ENCODE measurements at places on chromosomes 4 and X. TPM values are rescaled to one million over a fixed set of nuclear protein-coding genes. Genes with fewer than 3 reads are reported as not detected.

The SH3RF1 gene
- 77.1 TPM for total RNA-seq

The RHOXF2B gene
- not detected for total RNA-seq

The PDZD4 gene
- 1.5 TPM for total RNA-seq

The MXRA5 gene
- 6.6 TPM for total RNA-seq

The CSAG2 gene
- total RNA-seq = not detected

The UGT2A1 gene
- total RNA-seq = not detected

The XIAP gene
- total RNA-seq = 54.9 TPM

The PPA2 gene
- total RNA-seq = 166 TPM

The PNMA6F gene
- total RNA-seq = not detected

The CTAG1B gene
- total RNA-seq = not detected

DNA sequence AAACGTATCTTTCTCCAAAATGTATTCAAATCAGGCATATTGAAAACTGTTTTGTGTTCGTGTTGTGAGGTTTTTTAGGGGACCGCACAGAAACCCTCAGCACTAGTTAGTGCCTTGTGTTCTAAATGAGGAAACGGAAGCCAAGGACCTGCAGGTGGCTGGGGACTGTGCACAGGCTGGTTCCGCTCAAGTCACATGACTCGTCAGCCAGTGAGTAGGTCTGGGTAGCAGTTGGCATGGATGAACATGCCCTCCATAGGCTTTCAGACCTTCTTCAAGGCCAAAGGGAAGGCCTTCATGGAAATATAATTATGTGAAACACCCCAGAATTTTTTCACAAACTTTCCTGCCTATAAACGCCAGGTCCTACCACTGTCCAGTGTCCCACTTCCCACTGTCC, 1.3 kb upstream of the F11 start:
- no peak for DNase-seq

DNA sequence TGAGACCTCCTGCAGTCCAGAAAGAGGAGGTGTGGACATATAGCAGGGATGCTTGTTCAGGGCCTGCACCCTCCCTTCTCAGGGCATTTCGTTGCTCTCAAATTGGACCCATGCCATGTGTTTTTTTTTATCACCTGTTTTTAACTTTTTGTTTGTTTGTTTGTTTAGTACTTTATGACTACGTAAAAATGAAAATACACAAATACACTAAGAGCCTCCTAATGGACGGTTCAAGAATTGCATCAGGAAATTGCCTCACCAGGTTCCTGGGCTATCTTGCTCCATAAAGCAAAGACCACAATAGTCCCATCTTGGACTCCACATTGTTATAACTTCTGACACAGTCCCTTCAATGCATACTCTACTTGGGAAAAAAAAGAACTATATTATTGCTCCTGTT, 1685.9 kb upstream of the TENM3 start:
- no peak for DNase-seq

DNA sequence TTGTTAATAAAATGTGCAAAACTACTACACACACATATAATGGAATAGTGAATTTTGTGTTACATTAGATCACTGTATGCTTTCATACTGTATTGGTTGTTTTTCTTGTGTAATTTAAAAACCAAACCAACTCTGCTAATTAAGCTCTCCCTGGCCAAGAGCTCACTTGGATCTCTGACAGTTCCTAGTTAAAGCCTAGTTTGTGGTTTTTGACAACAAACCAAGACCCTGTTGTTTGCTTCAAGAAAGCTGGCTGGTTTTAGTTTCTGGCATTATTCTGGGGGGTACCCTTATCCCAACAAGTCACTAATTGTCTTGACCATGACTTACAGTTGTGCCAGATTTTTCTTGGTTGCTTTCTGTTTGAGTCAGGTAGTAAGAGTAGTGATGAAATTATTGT, 121.4 kb upstream of the CXorf66 start:
- DNase-seq = no peak

GRCh38 chr4:114115526-114115925, 136.1 kb upstream of the ARSJ start:
- no peak for DNase-seq

DNA sequence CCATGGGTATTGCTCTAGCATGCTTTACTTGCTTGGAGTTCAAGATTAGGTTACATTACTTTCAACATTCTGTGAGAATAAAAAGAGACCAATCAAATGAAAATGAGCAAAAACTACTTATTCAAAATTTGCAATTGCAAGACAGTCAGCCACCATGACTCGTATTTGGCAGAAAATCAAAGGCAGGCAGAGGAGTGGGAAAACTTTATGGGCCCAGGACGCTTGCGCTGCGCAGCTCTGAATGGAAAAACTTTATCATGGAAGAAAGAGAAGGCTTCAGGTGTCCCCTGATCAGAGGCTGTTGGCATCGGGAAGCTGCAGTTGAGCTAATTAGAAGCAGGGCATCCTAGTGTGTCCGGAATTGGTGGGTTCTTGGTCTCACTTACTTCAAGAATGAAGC, 250.6 kb downstream of the USP46 start:
- DNase-seq = no peak

DNA sequence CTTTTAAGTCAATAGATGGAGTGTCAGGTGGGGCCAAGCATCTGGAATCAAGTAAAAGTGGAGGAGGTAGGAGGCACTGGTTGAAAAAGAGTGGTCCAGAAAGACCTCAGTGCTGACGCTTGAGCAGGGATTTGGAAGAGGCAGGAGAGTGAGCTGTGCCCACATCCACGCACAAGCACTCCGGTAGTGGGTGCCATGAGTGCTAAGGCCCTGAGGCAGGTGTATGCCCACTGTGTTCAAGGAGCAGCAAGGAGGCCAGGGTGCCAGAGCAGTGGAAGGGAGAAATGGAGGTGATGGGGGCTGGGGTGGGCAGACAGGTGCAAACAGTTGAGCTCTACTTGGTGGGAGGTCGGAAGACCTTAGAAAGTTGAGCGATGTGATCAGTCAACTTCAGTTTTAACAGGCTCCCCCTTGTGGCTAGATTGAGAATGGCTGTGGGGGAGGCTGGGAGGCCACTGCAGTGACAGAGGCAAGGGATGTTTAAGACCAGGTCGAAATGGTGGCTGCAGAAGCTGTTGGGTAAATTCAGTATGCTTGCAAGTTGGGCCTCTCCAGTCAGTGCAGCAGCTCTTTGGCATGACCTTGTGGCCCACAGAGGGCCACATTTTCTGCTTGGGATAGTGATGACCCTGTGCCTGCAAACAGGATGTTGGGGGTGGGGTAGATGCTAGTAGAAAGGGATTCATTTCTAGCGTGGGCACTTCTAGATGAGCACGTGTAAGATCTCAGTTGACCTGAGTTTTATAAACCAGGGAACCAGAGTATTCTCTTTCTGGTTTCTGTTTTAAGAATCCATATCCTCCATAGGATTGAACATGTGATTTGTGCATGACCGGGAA, 12.7 kb downstream of the TKTL1 start:
- DNase-seq = peak; percentile 75

DNA sequence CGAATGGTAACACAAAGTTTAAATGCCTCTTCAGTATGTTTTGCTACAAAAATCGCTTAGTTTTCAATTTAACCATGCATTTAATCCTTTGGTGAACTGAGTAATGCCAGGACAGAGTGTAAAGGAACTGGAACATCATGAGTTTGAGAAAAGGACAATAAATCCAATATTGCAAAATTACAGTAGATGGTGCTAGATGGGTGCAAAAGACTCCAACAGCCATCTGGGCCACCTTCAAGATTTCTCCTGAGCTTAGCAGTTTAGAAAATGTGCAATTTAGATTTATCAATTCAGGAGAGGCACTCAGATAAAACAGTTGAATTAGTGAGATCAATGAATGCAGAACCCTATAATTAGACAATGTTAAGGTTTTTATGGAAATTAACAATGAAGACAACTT, 33.2 kb upstream of the MID1IP1 start:
- no peak for DNase-seq

- DNase-seq = no peak
Measured at GRCh38 chr4:139492429-139492828, 38.5 kb downstream of the RAB33B start.

GRCh38 chrX:133380711-133381619, 34.3 kb downstream of the GPC4 start:
- no peak for DNase-seq

- DNase-seq = no peak
Measured at GRCh38 chr4:151074416-151074916, 25.0 kb upstream of the RPS3A start.

GRCh38 chr4:89829470-89830138, 7.4 kb downstream of the SNCA start:
- no peak for DNase-seq

DNA sequence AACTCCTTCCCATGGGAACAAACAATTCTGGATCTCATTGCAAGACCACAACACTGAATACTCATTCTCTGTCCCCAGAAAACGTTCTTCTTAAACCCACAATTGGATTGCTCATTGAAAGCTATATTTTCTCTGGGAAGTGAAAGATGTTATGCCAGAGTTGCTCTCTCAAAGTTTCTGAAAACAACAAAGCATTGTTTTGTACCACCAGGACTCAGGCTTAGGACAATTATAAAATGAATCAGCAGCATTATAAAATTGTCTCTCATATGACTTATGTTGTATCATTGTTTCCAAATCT, 26.5 kb downstream of the TFDP3 start:
- no peak for DNase-seq

DNA sequence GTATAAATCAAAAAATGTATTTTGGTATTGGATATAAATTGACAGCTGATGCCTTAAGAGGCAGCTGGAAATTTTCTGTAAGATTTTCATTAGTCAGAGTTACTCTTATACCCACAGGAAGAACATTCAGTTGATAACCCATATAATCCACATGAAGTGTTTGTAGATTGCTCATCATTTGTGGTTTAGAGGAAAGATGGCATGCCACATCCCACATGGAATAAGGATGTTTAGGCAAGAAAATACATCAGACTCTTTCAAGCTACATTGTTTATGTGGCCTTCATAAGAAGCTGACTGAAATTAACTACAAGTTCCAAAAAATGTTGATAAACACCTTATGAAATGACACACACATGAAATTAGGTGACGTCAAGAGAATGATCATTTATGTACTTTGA, 56.6 kb downstream of the AREG start:
- DNase-seq = no peak

- DNase-seq = no peak
Measured at GRCh38 chr4:102624505-102624904, 123.3 kb downstream of the NFKB1 start.

DNA sequence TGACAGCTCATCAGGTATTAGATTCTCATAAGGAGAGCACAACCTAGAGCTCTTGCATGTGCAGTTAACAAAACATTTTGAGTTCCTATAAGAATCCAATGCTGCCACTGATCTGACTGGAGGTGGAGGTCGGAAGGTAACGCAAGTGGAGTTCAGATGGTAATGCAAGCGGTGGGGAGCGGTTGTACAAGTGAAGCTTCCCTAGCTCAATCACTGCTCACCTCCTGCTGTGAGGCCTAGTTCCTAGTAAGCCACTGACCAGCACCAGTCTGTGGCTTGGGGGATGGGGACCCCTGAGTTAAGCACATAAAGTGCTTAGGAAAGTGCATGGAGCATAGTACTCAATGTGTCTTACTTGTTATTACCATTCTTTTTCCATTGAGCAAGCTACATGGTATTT, 983.2 kb upstream of the IGFBP7 start:
- DNase-seq = no peak

DNA sequence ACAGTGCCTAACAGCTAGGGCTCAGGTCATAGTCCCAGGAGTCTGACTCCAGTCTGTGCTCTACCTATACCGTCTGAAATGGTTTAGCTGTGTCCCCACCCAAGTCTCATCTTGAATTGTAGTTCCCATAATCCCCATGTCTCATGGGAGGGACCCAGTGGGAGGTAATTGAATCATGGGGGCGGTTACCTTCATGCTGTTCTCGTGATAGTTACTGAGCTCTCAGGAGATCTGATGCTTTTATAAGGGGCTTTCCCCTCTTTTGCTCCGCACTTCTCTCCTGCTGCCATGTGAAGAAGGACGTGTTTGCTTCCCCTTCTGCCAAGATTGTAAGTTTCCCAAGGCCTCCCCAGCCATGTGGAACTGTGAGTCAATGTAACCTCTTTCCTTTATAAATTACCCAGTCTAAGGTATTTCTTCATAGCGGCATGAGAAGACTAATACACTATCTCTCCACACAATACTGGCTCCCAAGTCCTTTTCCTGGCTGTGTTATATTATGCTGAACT, 110.8 kb downstream of the AFAP1 start:
- no peak for DNase-seq

GRCh38 chr4:125244848-125245450, 69.8 kb upstream of the FAT4 start:
- no peak for DNase-seq

DNA sequence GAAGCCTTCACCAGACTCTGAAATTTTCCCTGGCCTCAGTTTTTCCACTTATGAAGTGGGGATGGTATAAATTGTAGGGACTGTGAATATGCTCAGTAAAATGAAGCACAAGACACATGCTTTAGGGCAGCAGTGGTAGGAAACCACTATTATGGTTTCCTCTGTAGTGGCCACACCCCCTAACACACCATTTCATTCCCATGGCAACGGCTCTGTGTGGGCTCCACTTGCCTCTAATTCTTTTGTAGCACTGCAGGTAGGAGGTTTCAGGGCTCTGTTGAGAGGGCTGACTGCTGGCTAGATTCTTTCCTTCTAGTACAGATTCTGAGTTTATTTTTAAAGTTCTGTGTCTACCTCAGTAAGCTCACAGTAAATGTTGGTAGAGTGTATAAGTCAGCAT, 3.5 kb upstream of the VMA21 start:
- no peak for DNase-seq

DNA sequence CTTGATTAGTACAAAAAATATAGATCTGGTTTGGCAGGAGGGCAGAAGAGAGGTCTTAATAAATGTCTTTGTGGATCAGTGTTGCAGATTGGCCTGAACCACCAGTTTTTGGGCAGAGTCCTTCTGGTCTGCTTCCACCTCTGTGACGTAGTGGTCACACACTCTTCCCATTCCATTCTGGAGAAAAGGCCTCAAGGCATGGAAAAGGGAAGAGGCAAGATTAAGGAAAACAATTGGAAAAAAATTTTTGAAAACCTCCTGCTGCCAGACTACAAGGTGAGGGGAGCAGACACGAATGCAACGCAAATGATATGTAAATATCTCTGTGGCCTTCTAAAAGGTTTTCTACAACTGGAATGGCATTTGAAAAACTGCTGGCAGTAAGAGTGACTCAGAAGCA, 24.3 kb upstream of the FAM47C start:
- DNase-seq = no peak

DNA sequence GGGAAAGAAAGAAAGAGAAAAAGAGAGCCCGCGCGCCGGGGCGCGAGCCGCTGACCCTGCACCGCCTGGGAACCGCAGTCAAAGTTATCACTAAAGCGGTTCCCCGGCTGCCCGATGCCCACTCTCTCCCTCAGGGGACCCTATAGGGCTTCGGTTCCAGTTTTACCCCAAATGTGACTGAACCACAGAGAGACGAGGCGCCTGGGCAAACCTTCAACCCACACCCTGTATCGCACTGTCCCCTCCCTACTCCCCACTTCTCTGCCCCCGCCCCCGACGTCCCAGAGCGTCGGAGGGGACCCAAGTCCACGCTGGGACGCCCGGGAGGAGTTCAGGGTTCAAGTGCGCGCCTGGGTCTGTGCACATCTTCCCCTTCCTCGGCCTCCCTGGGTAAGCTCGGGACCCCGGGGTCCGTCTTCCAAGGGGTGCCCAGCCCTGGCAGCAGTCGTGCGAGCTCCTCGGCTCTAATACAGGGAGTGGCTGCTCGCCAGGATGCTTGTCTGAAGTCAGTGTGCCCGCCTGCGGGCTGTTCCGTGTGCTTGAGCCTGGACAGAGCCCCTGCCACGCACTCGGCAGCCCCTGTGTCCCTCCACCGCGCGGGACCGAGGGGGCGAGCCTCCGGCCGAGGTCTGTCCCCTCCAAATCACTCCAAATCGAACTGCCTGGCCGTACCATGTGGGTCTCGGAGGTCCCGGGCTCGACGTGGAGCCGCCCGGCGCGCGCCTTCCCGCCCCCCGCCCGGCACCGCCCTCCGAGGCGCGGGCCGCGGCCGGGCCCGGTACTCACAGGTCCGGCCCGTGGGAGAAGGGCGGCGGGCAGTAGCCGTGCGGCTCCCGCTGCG, 960 bp downstream of the TRPC3 start:
- peak; percentile 26 for DNase-seq
